ENCODE measurements at places on chromosomes 4 and X. TPM values are rescaled to one million over a fixed set of nuclear protein-coding genes. Genes with fewer than 3 reads are reported as not detected.
A peak's percentile ranks its signal among the peaks of the same experiment; 100 is the strongest.

Gene HELT
- total RNA-seq: not detected

Gene ABHD18
- 9.0 TPM for total RNA-seq

Gene ZRSR2
- total RNA-seq: 0.81 TPM

Gene CACNA1F
- total RNA-seq: not detected

Gene LUZP4
- total RNA-seq: not detected

Gene P2RY4
- total RNA-seq: 1.4 TPM

Gene SLC4A4
- total RNA-seq: 16.5 TPM

Gene DCLK2
- total RNA-seq: 0.61 TPM

Gene MAGT1
- 54.8 TPM for total RNA-seq

Gene MGST2
- total RNA-seq: 105 TPM

Gene UCHL1
- not detected for total RNA-seq

Gene TKTL2
- not detected for total RNA-seq

Gene AWAT2
- not detected for total RNA-seq

- DNase-seq: no peak
Measured at GRCh38 chrX:24767557-24767956, 73.8 kb downstream of the POLA1 start.

GRCh38 chr4:137635601-137636000 is 103.3 kb upstream of the PCDH18 start:
- DNase-seq: no peak

DNA sequence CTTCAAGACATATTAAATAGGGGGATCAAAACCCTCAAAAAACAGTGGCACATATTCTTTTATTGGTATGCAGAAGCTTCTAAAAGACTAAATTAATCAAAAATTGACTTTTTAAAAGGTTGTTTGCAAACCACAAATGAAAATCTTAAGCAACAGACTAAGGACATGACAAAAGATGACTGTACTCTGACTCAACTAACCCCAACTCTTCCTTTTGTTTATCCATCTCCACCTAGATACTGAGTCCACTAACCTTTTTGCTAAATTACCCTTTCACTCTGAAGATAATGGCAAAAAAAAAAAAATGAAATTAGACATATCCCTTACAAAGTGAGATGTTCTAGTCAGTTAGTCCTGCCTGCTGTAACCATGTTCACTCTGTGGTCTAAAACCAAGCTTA is 91.6 kb upstream of the NLRP2B start:
- no peak for DNase-seq

GRCh38 chrX:130974323-130974722 is 71.3 kb upstream of the ENOX2 start:
- no peak for DNase-seq

- DNase-seq: no peak
Measured at GRCh38 chr4:154478128-154478527, 13.5 kb downstream of the DCHS2 start.

DNA sequence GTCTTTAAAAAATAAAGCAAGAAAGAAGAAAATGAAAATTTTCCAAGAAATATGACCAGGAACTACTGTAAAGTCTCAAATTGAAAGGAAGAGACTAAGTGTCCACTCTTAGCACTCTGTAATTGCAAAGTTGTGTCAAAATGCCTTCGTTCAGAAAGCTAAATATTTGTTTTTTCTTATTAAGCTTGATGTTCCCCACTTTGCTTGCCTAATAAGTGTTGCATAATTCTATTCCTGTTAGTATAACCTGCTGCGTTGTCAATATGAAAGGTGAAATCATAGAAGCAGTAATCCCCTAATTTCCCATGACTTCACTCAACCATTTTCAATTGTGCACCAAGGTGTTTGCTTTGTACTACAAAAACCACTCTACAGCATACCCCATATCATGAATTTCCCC is 442.9 kb upstream of the CTSO start:
- DNase-seq: no peak

DNA sequence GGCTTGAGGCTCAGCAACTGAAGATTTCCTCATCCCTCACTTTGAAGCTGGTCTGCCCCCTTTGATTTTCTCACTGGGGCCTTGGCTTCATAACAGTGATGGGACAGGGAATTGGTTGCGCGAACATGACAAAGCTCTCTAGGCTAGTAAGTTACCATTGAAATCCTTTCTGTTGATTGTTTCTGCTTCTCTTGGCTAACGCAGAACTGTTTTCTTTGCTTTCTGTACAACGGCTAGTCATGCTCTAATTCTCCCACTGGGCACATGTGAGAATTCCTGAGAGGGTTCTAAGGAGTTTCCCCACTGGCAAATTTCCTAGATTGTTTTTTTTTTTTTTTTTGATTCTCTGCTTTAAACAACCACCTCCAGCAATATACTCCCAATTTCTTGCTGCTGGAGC is 738.6 kb downstream of the PCDH7 start:
- DNase-seq: no peak

GRCh38 chr4:136590440-136590839 is 941.9 kb downstream of the PCDH18 start:
- no peak for DNase-seq

DNA sequence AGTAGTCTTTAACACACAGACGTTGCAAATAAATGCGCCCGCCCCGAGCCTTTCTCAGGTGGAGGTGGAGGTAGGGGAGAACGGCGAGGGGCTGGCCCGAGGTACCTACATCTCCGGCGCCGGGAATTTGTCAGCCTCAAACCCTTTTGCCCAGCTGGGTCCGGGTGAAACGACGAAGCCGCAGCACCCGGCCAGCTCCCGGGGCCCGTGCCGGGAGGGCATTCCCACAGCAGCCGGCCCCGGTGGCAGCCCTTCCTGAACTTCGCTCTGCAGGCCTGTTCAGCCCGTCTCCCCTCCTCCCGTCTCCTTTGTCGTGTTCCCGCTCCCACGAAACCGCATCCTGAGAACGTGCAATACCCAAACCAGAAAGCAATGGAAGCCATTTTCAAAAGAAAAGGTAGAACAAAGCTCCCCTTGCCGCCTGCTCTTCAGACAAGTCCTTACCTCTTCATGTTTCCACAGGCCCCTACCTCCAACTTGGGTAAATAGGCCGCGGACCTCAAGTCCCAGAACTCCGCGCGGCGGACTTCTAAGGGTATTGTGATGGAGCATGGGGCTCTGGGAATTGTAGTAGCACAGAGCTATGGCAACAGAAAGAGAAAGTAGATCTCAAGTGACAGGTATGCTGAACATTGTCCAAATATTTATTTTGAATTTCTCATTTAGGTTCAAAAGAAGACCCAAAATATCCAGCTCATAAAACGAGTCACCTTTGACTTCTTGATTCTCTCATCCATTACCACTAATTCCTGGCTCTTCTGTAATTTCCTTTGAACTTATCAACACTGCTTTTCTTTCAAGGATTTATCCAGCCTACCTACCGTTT is at the start of gene RBM41:
TSS of gene RBM41 (minus strand) at position 501 of the 826 bp plus-strand sequence. CDS start at position 452, 49 bp downstream.
- peak; percentile 85 for DNase-seq

GRCh38 chr4:173413036-173413435 is 14.1 kb upstream of the SCRG1 start:
- no peak for DNase-seq

GRCh38 chr4:183986971-183987946 is 82.2 kb downstream of the STOX2 start:
- no peak for DNase-seq

- DNase-seq: no peak
Measured at GRCh38 chr4:41146196-41146595, 68.1 kb downstream of the APBB2 start.

- DNase-seq: no peak
Measured at GRCh38 chrX:44054863-44055601, 81.8 kb upstream of the NDP start.

GRCh38 chr4:10015140-10015753 is 6.0 kb downstream of the SLC2A9 start:
- no peak for DNase-seq

DNA sequence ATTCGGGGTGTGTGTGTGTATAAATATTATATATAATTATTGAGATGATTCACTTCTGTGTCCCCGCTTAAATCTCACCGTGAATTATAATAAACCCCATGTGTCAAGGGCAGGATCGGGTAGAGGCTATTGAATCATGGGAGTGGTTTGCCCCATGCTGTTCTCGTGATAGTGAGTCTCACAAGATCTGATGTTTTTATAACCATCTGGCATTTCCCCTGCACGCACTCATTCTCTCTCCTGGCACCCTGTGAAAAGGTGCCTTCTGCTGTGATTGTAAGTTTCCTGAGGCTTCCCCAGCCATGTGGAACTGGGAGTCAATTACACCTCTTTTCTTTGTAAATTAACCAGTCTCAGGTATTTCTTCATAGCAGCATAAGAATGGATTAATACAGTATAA is 851.4 kb upstream of the AGA start:
- no peak for DNase-seq

DNA sequence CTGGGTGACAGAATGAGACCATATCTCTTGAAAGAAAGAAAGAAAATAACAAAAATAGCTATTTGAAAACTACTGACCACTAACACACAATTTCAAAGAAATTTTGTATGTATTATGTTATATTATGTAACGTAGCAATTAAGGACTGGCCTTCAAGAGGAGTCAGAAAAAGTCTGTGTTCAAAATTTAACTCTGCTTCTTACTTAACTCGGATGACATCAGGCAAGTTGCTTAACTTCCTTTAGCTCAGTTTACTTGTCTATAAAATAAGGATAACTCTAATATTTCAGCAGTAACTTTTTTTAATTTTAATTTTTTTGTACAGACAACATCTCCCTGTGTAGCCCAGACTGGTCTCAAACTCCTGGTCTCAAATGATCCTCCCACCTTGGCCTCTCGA is 14.6 kb upstream of the PRSS12 start:
- no peak for DNase-seq

DNA sequence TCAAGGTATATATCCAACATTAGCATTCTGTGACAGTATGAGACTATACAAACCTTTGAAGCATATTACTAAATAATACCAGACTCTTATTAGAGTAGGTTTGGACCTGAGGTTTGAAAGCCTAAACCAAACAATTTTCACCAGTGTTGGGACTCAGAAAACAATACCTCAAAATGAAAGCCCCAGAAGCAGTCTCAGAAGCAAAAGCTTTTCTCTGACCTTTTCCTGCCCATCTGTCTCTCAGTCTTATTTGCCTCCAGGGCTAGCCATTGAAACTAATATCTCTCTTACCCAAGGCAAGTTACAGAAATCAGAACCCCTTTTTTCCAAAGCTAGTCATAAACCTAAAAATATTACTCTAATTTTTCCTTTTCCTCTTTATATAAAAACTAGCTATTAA is 163.3 kb downstream of the PTCHD1 start:
- no peak for DNase-seq

DNA sequence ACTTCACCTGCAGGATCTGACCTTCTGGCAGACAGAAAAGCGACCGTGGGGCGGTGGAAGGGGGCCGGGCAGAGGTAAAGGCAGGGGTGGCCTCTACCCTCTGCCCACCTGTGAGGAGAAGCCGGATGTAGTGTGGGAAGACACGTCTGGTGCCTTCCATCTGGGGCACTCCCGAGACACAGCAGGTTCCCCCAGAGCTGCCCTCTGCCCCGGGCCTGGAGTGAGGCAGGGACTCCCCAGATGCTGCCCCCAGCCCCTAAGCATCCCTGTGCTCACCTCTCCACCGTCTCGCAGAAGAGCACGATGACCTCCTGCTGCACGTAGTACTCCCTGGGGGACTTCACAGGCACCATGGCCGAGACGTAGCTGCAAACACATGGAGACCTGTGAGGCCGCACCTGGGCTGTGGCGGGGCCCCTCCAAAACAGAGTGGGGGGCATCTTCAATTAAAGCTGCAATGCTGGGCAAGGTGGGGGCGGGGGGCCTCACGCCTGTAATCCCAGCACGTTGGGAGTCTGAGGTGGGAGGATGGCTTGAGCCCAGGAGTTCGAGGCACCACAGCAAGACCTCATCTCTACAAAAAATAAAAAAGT is 75.3 kb upstream of the MXD4 start:
- no peak for DNase-seq

GRCh38 chr4:41580007-41580406 is 42.0 kb downstream of the LIMCH1 start:
- DNase-seq: no peak
